ENCODE measurements at places on chromosomes 2 and 18.

DNA sequence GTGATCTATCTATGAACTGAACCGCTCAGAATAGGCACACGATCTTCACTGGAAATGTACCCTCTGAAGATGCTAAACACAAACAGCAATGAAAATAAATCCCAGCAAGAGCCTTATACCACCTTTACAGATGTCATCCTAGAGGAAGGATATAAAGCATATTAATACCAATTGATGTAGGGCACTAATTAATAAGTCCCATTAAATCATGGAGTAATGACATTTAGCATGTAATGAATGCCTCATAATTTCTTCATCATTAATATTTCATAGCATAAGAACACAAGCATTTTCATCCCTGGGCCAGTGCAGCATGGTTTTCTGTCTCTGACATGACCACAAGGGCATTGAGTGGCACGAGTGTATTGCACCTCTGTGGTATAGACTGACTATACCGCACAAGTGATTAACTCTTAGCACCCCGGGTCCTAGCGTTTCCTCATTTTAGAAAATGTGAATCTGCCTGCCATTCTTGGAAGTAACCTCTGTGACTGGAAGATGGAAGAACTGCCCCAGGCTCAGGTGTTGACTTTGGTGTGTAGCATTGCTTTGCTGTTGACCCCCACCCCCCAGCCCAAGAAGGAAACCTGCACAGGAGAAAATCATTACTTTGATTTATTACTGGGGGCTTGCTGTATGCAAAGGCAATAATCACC is 1.4 kb upstream of the TMEM178A start:
- DNase-seq, result no peak

DNA sequence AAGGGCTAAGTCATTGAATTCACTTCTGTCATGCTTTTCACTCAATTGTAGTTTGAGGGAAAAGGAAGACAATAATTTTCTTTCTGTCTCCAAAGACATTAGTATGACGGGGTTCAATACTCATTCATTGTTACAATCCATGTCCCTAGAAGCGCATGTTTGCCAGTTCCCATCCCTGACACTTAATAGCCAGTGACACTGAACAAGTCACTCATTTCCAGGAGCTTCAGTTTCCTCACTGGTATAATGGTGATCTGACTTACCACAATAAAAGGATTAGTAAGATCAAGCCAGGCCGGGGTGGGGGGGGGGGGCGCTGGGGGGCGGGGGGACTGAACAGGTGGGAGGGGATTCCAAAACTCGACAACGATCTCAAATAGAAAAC is 144.8 kb upstream of the MAP3K20 start:
- DNase-seq, result no peak

DNA sequence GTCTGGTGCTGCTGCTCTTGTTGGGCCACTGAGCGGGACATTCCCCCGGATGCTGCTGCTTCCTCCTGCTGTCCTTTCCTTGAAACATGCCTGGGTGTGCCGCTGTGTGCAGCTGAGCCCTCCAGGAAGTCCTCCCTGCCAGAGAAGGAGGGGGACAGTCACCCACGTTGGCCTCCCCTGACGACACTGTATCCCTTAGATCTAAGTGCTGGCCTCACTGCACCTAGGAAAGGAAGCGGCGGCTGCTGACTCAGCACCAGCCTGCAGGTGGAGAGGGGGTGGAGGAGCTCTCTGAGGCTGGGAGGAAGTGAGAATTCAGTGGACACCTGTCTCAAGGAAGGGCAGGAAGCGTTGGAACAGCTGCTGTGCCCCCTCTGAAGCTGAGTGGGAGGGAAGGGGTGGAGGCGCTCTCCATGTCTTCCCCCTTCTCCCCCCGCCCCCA is 239.8 kb downstream of the HAUS1 start:
- DNase-seq, result no peak

DNA sequence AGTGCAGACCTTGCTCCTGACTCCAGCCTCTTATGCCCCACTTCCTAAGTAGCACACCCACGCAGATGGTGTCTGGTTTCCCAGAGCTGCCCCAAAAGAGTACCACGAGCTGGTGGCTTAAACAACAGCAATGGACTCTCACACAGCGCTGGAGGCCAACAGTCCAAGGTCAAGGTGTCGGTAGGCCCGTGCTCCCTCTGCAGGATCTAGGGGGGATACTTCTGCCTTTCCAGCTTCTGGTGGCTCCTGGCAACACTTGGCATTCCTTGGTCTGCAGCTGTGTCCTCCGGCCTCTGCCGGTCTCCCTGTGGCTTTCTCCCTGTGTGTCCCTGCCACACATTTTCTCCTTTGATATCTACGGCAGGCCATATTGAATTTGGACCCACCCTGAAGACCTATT is 99.0 kb downstream of the TSHZ1 start:
- DNase-seq, result no peak

- peak; percentile 73 for DNase-seq
Measured at GRCh38 chr18:28177828-28178635, 1.1 kb upstream of the CDH2 start.

DNA sequence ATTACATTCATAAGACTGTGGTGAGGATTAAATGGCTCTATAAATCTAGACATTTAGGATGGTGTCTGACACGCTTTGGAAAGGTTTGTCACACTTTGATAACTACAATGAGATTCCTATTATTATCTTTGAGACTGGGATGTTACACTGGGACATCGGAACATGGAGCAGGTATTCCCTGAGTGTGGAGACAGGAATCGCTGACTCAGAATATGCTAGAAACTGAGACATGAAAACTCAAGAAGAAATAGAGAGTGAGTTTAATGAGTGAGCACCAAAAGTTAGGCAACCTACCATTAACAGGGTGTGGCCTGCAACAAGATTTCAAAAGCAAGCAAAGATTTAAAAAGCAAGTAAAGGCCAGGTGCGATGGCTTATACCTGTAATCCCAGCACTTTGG is 145.4 kb downstream of the TMEFF2 start:
- no peak for DNase-seq

- DNase-seq, result no peak
Measured at GRCh38 chr2:43636621-43637020, 439 bp upstream of the PLEKHH2 start.

DNA sequence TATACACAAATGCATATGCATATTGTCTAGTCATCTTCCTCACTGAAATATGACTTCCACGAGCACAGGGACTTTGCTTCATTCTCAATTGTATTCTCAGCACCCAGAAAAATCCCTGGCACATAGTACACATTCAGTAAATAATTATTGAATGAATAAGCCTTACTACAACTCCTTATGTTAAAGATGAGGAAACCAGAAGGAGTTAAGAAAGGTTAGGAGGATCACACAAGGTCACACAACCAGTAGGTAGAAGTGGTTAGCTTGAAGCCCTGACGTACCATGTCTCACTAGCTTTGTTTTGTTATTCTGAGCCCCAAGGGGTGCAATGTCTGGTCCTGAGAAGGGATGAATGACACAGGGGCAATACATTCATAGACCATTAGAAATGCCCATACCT is 220.9 kb upstream of the PID1 start:
- DNase-seq, result peak; percentile 85

DNA sequence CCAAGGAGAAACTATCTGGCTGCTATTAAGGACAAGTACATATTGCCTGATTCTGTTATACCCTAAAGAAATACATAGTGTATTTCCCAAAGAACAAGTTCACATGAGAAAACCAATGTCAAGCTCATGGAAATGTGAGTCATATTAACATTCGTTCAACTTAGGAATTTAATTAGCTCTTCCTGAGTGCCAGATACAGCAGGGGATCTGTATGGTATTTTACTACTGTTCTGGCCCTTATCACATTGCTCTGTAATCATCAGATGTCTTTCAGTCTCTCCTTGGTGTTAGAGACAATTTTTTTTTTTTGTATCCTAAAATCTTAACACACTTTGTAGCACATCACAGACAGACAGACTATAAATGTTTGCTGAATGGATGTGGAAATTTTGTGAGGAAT is 395.0 kb upstream of the CRIM1 start:
- DNase-seq, result no peak

GRCh38 chr2:191478799-191479679 is 198.9 kb upstream of the NABP1 start:
- DNase-seq, result peak; percentile 74

- no peak for DNase-seq
Measured at GRCh38 chr18:77132369-77133050, at the start of gene MBP. TSS of gene MBP (minus strand) at chr18:77132783. CDS start at chr18:77105261, 27,522 bp downstream.

- DNase-seq, result no peak
Measured at GRCh38 chr18:67694787-67695186, 178.3 kb upstream of the DSEL start.

- DNase-seq, result peak; percentile 24
Measured at GRCh38 chr2:163692611-163693482, 43.0 kb downstream of the FIGN start.

- peak; percentile 43 for DNase-seq
Measured at GRCh38 chr2:24907116-24907515, 12.9 kb downstream of the ADCY3 start.

DNA sequence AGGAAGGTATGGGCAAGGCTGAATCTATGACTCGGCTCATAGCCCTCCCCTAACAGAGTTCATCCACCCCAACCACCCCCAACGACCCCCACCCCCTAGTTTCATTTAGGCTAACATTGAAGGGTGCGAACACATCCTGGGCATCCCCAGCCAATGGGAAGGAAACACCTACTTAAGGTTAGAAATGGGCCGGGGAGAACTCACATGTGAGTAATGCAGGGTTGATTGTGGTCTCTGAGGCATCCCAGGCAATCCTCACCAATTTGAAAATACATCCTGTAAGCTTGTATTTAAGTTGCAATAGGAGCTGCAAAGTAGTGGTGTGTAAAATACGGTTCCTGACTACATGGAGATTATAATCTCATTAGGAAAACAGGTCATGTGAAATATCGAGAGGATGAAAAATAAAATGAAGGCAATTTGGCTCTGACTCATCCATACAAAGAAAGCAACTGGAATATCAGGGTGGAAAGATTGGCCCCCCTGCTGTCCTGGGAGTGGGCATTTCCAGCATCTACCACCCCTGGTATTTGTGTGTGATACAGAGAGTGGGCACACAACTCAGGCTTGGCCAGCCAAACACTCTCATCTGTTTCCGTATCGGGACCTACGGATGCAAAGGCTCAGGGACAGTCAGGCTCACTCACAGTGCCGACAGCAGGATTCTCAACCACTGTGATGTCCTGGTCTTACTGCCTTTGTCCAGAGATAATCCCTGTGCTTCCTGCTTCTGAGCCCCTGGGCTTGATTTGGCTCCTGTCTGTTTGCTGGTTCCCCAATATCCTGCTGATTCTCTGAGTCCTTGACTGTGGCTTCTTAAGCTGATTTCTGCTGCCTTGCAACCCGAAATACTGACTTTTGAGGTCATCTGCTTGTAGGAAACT is 90.0 kb upstream of the NCKAP5 start:
- peak; percentile 68 for DNase-seq

GRCh38 chr2:195451160-195451559 is 205.9 kb upstream of the SLC39A10 start:
- no peak for DNase-seq

DNA sequence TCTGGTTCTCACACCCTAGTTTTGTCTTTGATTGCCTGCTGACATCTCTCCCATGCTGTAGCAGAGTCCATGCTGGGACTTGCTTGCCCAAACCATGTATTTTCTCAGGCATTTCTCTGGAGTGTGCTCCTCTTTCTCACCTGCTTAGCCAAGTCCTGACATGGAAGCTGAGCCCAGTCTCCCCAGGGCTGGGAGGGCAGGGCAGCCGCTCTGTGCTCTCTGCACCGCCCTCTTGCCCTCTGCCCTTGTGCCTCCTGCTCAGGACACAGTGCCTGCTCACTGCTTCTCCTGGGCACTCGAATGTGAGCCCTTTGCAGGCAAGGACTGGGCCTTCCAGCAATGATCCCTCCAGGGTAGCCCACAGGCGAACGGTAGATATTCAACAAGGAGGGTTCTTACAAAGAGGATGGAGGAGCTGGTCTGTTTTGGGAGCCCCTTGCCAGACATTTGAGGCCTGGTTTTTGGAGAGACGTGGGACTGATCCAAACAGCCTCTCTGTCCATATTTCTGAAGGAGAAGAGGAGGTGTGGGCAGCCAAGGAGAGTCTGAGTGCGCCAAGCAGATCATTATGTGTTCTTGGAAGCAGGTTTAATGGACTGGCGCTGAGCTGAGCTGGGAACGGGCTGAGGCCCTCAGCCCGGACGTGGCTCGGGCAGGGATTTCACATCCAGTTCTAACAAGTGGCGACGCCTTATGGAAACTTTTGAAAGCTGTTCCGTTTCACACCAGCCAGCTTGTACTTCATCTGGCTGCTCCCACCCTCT is 4.0 kb downstream of the SLC14A2 start:
- no peak for DNase-seq

DNA sequence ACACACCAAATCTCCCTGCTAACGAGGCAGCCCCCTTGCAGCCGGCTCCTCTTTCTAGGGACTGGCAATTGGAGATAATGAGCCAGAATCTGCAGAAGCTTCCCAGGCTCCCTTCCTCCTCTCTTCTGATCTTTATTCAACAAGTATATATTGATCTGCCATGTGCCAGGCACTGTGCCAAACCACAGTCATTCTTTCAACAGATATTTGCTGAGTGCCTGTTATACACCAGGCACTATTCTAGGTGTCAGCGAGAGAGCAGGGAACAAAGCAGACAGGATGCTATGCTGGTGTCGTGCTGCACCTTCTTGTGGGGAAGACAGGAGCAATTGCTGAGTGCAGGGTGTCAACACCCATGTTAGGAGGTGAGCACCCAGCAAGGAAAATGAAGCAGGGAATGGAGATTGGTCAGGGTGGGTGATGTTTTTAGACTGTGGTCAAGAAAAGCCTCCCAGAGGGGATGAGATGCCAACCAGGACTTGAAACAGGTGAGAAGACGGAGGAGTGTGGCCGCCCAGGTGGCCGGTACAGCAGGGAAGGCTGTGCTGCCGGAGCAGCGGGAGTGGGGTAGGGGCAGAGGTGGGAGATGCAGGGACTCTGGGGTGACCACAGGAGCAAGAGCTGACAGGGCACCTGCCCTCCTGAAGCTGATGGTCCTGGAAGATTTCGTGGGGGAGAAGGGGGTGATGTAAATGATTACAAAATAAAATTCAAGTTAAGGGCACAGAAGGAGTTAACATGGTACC is 307.6 kb upstream of the RAB12 start:
- DNase-seq, result no peak

GRCh38 chr2:240983361-240983995 is 14.9 kb upstream of the SNED1 start:
- peak; percentile 57 for DNase-seq

DNA sequence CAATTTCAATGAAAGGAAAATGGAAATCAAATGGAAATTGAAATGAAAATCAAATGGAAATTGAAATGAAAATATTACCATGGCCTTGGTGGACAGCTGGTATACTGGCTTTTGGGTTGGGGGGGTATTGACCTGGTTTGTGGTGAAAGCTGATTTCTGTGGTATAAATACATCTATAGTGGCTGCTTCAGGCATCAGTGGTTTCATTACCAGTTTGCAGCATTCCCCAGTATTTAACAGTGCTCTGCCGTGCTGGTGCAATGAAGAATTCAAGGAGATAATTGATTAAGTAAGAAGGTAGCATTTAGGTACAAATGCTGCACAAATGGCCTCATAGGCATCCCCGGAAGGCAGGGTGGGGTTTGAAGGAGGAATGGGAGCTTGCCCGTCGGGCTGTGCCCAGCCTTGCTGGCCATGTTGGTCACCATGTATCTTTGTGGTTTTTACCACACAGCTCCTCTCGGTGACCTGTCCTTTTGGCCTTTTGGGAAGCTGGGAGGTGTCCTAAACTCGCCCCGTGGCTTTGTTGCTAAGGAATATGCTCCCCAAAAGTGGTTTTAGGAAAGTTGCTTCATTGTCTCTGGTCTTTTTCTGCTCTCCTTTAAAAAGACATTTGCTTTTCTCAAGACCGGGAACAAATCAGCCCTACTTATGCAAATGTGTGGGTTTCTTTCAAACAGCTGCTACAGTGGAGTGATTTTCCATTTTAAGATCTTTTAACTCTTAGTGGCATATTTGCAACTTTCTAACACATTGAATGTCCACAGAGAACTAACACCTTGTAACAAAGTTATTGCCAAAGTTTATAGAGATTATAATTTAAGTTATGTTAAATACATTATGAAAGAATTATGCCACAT is 28.6 kb downstream of the SNTG2 start:
- no peak for DNase-seq

Measured in cardiac fibroblast (primary cell).